ENCODE measurements at places on chromosomes 4 and X.

- DNase-seq = no peak
These were observed 214.0 kb downstream of the HS6ST2 start for GRCh38 chrX:132744470-132744869.

- no peak for DNase-seq
These were observed 795.4 kb upstream of the MAGEB2 start for GRCh38 chrX:29419774-29420553.

GRCh38 chr4:26462874-26463273 is 27.4 kb downstream of the CCKAR start:
- no peak for DNase-seq

DNA sequence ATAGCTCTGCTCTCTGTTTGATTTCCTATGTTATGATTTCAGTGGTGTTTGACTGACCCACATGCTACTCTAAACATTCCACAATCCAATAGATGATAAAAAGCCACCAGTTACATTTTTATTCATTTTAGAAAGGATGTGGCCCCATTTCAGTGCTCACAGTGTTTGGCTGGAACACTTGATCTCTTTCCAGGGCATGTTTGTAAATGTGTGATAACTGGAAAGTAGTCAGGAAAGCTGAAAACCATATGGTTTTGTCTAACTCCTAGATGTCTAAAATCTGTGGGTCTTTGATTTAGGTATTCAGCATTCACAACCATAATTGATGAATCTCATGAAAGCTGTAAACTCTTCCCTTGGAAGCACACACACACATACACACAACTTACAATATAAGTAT is 904.9 kb upstream of the AGA start:
- no peak for DNase-seq

- DNase-seq = no peak
These were observed 129.0 kb upstream of the RASGEF1B start for GRCh38 chr4:81600520-81601357.

DNA sequence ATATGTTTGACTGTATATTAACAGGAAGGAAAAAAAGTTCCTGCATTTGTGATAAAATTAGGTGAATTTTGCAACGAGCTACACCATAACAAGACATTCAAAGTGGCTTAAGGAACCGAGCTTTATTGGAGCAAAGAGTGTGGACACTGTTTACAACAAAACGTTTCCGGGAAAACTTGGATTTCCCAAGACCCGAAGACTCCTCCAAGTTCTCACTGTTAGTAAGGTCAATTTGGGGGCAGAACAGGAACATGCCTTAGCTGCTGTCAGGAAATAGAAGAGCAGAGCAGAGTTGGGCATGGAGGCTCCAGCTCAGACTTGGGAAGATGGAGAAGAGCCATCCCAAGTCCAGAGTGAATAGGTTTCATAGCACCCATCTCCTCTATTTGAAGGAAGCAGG is 16.5 kb downstream of the ADH6 start:
- DNase-seq = no peak

GRCh38 chr4:126267689-126268088 is 952.9 kb downstream of the FAT4 start:
- DNase-seq = no peak

DNA sequence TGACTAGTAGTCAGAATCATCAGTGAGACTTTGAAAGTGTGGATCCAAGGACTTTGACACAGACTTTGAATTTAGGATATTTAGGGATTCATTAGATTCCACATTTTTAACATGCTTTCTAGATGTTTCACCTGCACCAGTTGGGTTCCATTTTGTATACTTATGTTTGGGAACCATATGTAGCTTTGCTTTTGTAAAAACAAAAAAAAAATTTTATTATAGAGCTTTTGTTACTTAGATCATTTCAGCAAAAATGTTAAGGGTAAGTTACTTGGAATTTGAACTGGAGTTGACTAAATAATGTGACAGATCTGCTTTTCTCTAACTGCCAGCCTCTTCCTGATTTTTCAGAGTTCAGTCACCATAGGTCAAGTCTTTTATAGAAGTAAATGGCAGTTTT is 14.6 kb downstream of the PDLIM5 start:
- DNase-seq = no peak

GRCh38 chr4:117965622-117966021 is 68.7 kb upstream of the NDST3 start:
- no peak for DNase-seq

DNA sequence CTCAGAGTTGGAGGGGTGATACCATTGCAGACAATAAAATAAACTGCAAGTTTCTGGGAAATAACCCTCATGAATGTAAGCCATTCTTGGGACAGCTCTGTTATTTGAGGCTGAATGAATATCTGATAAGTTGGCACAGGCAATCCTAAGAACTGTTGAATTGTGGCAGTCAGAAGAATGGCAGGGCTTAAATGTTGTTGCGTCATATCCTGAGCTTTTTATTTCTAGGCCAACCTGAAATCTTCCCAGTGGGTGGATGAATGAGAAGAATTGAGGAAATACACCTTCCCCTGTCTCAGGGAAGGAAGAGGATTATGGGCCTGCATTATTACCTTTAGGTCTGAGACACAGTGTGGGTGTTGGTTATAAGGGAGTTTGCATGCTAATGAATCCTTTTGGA is 64.4 kb upstream of the C4orf54 start:
- DNase-seq = no peak

DNA sequence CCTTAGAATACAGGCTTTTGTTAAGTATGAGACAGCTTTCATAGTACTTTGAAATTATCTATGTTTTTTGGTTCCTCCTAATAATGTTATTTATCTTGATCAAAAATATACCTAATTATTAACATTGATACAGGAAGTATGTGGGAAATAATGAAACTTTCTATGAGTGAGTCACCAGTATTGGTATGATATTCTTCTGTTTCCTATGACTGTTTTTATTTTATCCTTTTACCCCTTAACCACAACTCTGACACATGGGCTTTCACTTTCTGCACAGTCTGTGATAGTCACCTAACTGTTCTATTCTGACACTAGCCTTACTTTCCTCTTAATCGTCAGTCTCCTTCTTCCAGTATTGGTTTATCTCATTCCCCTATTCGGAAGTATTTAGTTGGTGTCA is 4.7 kb downstream of the THAP9 start:
- no peak for DNase-seq

- no peak for DNase-seq
These were observed 30.6 kb upstream of the TMEM184C start for GRCh38 chr4:147586637-147587036.

DNA sequence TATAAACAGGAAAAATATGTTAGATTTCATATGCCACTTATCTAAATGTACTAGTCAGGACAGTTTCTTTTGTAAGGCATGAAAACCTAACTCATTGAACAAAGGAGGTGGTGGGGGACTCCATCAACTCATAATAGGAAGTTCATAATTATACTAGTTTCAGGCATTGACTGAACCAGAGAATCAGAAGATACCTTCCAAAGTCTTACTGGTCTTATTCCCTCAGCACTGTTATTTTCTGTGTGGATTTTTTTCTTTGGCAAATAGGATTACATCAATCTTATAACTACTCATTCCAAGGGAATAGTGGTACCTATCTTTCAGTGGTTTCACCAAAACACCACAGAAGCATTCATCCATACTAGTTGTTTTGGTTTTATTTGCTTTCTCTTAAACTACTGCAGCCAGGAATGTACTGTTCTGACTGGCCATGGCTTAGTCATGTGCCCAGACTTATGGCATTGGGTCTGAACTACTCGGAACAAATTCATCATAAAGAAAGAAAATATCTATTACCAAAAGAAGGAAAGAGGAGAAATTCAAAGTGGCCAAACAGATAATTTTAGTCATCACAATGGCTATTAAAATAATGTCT is 273.9 kb downstream of the ARAP2 start:
- no peak for DNase-seq

DNA sequence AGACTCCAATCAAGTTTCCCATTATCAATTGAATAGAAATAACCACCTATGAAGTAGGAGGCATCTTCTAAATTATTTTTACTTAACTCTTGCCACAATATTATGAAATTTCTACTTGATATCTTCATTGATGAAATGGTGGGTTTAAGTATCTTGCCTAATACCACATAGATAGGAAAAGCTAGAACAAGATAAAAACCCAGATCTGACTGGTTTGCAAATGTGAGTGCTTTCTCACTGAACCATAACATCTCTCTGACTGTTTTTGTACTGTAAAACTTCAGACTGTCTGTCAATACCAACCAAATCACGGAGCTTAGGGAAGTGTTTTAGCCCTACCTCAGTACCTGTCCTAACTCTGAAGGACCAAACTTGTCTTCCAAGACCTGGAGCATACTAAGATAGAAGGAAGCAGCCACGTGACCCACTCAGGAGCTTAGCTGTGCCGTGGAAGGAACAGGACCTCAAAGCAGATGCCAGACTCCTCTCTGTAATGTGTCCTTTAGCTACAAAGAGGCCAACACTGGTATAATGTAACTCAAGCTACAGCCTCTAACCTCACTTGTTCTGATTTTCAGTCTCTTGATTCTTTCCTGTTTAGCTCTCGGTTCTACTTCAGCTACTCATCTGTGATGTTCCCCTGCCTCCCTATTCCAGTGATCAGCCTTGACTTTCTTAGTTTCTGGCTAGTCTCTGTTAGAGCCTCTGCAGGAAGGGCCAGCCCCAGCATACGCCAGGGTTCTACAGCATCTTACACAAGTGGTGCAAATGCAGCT is 84.4 kb downstream of the LRP2BP start:
- DNase-seq = no peak

GRCh38 chrX:130728208-130728607 is 174.8 kb downstream of the ENOX2 start:
- DNase-seq = no peak

- DNase-seq = no peak
These were observed 2.9 kb upstream of the CCNG2 start for GRCh38 chr4:77154065-77154464.

DNA sequence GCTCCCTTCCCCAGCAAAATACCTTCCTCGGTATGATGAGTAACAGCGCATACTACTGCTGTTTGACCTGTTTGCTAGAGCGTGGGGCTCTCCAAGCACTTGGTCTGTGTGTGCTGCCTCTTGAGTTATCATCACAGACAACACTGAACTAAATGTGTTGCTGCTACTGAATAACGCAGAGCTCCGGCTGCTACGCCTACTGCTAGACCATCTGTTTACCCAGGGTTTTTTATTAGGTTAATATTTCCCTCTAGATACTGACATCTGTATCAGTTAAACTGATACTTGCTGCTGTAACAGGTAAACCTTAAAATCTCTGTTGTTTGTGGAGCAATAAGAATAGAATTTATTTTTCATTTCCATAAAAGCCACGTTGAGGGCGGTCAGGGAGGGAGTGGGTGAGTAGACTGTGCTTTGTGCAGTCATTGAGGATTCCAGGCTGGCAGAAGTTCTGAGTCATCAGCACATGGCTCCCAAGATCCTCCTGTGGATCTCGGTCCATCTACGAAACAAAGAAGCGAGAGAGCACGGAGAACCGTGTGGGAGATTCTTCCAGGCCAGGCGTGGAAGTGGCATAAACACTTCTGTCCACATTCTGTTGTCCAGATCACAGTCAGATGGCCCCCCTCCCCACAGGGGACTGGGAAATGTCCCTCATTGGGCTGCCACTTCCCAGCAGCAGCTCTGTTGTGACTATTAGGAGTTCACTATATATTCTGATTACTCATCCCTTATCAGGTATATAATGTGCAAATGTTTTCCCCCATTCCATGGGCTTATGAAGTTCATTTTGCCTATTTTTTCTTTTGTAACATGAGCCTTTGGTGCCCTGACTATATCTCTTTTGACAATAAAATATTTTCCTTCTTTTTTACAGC is 14.1 kb downstream of the GRK4 start:
- peak; percentile 89 for DNase-seq

GRCh38 chr4:119093042-119093827 is 42.4 kb upstream of the MYOZ2 start:
- DNase-seq = peak; percentile 28

GRCh38 chr4:38785901-38786402 is 3.2 kb upstream of the TLR10 start:
- DNase-seq = peak; percentile 92

GRCh38 chr4:68630371-68630770 is 40.1 kb downstream of the UGT2B15 start:
- DNase-seq = no peak

DNA sequence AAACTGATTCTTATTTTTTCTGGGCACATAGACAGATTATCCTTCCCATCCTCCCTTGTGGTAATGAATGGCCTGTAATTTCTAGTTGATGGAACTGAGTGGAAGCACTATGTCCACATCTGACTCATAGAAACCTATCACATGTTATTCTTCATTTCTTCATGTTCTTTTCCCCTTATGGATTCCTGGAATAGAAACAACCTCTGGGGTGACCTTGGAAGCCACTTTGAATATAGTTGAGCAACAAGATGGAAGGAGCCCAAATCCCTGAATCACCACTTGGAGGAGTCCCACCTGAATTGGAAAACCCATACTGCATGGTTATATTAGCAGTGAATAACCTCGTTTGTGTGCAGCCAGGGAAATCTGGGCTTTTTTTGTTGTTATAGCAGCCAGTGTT is 137.8 kb downstream of the MID1IP1 start:
- DNase-seq = no peak

DNA sequence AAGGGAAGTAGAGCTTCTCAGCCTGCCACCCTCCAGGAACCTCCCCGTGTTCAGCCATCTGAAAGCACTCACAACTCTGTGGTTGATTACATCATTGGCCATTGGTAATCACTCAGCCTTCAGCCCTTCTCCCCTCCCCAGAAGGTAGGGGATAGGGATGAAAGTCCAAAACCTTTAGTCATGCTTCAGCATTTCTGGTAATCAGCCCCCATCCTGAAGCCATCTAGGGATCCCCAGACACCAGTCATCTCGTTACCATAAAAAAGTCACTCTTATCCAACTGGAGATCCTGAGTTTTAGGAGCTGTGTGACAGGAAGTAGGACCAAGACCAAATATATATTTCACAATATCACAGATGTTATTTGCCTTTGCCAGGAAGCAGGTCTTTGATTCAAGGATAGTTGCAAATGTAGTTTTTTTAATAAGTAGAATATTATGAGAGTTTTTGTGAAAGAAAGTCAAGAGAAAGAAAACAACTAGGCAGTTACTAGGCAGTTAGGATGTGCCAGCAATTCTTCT is 364.6 kb upstream of the NOCT start:
- no peak for DNase-seq

- no peak for DNase-seq
These were observed 316.8 kb downstream of the HS3ST1 start for GRCh38 chr4:11111876-11112275.

DNA sequence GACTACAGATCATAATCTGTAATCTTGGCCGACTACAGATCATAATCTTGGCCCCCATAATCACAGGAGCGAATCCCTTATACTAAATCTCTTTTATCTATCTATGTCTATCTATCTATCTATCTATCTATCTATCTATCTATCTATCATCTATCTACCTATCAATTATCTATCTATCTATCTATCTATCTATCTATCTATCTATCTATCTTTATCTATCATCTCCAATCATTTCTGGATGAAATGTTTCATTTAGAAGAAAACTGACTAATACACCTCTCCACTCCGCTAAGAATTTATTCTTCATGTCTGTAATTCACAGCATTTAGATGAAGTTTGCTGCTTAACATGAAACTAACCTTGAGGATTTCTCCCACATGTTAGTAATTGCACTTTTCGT is 45.0 kb upstream of the ACSL1 start:
- DNase-seq = no peak
